Activated naive CD8-positive, alpha-beta T cell treated with anti-CD3 and anti-CD28 coated beads for 36 hours (primary cell): ENCODE measurements at places on chromosomes 16 and 17.

- no peak for DNase-seq
These were observed 45.9 kb upstream of the GNAO1 start for GRCh38 chr16:56145369-56145768.

- peak; percentile 45 for DNase-seq
These were observed 523 bp downstream of the KCTD2 start for GRCh38 chr17:75047398-75048098.

GRCh38 chr17:8806926-8807550 is 7.9 kb upstream of the MFSD6L start:
- DNase-seq = no peak

- DNase-seq = no peak
These were observed 4.4 kb upstream of the PRR35 start for GRCh38 chr16:555528-556473.

- no peak for DNase-seq
These were observed 25.9 kb downstream of the GRIN2C start for GRCh38 chr17:74833501-74834377.

DNA sequence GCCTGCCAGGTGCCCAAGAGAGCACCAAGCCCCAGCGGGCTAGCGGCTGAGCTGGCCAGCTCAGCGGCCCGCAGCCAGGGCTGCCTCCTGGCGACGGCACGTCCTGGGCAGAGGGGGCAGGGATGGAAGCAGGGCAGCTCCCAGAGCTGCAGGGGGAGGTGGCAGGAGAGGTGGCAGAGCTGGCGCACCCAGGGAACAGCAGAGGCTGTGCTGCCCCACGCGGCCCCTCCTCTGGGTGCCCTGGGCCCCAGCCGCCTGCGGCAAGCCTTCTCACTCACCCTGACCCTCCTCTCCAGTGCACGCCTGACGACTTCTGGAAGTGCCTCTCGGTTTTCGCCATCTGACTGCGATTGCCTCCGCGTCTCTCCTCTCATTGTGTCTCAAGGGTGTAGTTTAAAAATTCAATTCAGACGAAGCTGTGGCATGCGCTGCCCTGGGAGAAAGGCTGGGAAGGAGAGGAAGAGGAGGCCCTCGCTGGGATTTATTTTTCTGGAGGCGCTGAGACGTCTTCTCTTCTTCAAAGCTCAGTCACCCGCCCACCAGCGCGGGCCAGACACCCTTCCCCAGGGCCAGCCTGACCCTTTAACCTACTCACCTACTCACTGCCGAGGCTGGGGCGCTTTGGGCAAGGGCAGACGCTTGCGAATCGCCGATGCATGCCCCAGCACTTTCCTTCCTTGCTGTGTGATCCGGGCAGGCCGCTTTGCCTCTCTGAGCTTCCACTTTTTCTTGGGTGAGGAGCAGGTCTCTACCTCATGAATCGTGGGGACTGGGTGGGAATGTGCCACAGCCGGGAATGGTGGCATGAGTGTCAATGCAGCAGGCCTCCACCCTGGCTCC is 24.9 kb downstream of the GSE1 start:
- DNase-seq = no peak

DNA sequence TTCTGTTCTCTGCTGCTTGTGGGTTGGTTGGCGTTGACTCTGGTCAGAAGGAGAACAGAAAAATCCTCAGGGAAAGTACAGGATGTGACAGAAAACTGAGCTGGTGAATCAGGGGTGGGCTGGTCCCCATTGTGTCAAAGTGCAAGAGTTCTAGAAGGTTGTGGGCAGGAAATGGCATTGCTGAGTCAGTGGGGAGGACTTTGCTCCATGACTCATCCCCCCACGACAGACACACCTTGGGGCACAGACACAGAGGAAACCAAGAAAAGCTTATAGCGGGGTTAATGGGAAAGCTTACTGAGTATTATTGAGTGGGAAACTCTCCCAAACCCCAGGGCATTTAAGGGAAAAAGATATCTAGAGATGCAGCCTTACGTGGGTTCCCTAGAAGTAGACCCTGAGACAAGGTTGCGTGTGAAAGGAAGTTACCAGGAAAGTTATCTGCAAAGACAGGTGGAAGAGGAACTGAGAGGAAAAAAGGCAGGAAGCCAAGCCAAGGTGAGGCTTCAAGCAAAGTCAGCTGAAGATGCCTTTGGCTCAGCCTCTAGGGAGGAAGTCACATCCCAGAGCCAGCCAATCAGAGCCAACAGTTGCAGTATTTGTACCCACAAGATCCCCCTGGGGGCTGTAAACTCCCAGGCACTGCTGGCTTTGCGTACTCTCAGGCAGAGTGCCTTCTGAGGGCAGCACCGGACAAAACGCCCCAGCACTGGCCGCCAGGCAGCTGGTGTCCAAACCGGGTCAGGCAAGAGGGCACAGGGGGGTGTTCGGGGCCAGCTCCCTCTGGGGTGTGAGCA is 86.4 kb downstream of the FOXL1 start:
- DNase-seq = peak; percentile 65
